Foreskin keratinocyte (primary cell): ENCODE measurements at places on chromosomes 7 and 10.

GRCh38 chr10:37831495-37832333 lies 25.7 kb downstream of the ZNF248 start:
- peak; percentile 13 for DNase-seq

GRCh38 chr7:51340936-51341335 lies 24.3 kb upstream of the COBL start:
- no peak for DNase-seq

DNA sequence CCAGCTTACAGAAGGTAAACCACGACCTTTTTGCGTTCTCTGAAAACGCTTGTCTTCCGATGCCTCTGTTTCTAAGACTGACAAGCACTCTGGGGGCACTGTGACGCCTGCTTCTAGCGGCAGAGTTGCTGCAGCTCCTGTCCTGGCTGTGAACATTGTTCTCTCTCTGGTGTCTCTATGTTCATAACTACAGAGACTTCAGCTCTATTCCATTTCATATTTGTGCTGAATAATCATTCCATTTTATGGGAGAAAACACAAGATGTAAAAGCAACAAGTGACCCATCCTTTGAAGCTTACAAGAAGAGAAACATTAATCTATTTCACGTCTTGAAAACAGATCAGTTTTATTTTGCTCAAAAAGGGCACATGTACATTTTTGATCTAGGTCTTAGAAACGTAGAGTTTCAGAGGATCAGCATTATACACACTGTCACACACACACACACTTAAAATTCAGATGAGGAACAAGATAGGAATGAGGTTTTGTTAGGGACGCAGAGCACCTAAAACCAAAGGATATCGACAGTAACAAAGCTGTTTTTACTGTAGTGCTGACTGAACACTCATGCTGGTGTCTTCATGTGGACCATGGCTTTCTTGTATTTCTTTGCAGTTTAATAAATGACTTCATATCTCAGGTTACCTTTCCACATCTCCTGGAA lies 3.0 kb downstream of the IKZF1 start:
- DNase-seq: no peak

DNA sequence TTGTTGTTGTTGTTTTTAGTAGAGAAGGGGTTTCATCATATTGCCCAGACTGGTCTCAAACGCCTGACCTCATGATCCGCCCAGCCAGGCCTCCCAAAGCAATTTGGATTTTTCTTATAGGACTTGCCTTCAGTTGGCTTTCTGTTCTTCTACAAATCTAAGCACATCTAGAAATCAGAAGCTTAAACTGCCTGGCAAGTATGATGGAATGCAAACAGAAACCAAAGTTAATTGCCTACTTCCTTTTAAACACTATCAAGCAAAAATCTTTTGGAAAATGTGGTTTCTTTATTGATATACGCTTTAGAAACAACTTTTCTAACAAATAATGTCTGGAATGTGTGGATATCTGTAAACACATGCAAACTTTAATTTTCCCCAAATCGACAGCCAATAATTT lies 64.9 kb downstream of the USP6NL start:
- DNase-seq: peak; percentile 19

GRCh38 chr7:1857487-1858421 lies 187.7 kb downstream of the ELFN1 start:
- no peak for DNase-seq

DNA sequence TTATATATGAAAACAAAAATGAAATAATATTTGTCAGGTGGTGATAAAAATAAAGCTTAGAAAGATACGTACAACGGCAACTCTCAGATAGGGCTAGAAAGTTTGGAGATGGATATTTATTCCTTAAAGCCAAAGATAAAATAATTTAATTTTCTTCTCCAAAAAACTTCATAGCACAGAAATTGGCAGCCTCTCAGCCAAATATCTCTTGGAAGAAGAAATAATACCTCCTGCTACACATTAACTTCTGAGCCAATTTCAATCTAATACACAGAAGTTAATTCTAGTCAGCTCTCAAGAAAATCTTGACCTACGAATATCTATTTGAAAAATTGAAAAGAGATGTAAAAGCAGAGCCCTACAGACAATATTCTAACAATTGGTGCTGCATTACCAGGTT lies 122.4 kb downstream of the TES start:
- no peak for DNase-seq

- no peak for DNase-seq
These were observed 57.1 kb downstream of the DMBT1 start for GRCh38 chr10:122617476-122618270.

GRCh38 chr10:77641344-77641743 lies 3.7 kb upstream of the KCNMA1 start:
- DNase-seq: no peak

- no peak for DNase-seq
These were observed 19.4 kb downstream of the PON3 start for GRCh38 chr7:95376632-95377400.

DNA sequence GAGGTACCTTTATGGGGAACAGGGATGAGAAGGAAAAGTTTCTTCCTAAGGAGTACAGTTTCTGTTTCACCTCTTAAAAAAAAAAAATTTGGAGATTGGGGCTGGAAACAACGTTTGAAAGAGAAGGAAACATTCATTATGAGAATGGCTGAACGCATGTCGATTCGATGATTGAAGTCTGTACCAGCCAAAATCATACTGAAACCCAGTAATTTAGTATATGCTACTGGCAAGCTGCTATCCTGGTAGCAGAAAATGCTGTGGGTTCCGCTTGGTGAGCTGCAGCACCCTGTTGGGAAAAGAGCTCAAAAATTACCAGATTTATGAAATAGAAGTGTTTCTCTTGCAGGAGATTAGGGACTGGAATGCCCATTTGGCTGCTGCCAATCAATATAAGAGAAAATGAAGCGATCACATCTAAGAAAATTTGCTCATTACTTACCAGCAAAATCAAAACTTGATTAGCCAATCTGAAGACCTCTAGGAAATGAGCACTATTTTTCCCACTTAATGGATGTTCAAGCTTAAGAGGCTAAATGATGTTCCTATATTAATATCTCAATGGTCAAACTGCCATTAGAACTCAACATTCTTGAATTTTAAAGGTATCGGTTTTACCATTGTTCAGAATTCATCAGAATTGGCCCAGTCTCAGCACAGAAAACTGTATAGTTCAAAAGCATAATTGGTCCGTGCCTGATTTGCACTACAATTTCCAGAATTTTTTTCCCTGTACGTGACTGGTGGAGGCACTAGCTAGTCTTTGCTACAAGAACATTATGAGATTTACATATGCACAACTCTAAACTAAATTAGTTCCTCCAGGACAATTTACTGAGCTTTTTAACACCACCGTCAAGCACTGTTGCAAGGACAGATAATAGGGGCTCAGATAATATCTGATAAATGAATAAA lies 1.2 kb upstream of the ITGB1 start:
- DNase-seq: no peak

DNA sequence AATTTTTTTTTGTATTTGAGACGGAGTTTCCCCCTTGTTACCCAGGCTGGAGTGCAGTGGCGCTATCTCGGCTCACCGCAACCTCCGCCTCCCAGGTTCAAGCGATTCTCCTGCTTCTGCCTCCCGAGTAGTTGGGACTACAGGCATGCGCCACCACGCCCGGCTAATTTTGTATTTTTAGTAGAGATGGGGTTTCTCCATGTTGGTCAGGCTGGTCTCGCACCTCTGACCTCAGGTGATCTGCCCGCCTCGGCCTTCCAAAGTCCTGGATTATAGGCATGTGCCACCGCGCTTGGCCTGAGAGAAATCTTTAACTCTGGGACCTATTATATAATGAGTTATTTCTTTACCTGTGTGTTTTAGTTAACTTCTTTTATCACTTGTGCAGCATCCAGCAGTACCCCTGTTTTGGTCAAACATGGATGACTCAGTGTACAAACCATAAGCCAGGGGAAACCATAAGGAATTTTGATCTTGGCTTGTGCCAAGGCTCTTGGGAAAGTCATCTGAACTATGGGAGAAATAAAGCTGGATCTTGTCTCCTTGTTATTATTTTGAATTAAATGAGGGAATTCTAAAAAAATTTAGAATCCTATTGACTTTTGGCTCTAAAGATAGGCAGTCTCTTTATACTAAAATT lies 23.6 kb upstream of the ZRANB1 start:
- no peak for DNase-seq

GRCh38 chr10:11685787-11686218 lies 56.4 kb upstream of the ECHDC3 start:
- peak; percentile 68 for DNase-seq

DNA sequence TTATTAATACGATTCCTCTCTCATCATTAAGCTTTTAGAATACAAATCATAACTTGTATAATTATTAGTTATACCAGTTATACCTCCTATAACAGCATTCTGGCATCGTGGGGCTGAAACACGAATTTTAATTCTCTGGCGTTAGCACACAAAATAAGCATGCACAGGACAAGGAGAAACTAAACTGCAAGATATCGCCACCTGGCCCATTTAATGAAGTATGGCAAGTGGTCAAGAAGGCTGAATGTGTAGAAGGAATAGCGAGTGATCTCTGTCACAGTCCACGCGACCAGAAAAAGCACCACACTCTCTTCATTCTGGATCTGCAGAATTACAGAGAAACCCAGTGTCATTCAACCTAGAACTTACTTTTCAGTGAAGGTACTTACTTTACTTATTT lies 18.1 kb downstream of the HACD1 start:
- DNase-seq: no peak
